ENCODE measurements at places on chromosomes 2 and 18.

GRCh38 chr18:25985707-25986394, 104.6 kb downstream of the SS18 start:
- DNase-seq = no peak

- DNase-seq = no peak
Measured at GRCh38 chr2:117086943-117087250, 727.6 kb upstream of the DDX18 start.

GRCh38 chr2:3433776-3434400, 54.4 kb downstream of the TRAPPC12 start:
- DNase-seq = no peak

GRCh38 chr2:20079546-20080115, 28.2 kb upstream of the LAPTM4A start:
- DNase-seq = no peak

GRCh38 chr2:158049129-158049855, 52.4 kb upstream of the UPP2 start:
- DNase-seq = no peak

DNA sequence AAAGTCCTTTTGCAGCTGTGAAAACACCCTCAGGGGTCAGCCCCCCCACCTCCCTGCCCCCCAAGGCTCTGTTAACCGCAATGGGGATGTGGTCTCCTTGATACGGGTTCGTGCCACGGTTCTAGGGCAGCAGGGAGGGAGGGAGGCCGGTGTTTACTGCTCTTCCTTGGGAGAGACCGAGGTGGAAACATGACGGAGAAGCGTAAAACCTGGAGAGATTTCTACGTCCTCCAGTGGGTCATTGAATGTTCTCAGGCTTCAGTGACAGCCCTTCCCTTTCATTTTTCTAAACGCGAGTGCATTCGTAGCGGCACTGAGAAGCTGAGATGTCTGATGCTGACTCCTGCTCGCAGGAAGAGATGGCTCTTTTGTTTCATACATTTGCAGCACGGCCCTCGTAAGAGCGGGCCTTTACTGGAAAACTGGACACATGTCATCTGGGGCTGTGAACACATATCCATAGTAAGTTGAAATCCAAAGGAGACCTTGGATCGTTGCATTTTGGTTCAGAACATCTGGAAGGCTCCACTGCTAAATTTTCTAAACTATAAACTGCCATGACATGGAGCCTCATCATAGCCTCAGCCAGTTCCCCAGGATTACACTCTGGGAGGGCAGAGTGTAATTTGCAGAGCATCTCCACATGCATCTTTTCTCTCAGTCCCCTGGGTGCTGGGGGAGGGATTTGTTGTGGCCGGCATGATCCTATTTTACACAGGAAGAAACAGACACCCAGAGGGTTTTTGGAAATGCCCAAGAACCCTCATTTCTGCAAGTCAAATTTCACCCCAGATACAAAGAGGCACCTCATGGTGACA, 40.6 kb upstream of the HDAC4 start:
- DNase-seq = no peak

- no peak for DNase-seq
Measured at GRCh38 chr2:95270541-95271081, 3.6 kb upstream of the PROM2 start.

DNA sequence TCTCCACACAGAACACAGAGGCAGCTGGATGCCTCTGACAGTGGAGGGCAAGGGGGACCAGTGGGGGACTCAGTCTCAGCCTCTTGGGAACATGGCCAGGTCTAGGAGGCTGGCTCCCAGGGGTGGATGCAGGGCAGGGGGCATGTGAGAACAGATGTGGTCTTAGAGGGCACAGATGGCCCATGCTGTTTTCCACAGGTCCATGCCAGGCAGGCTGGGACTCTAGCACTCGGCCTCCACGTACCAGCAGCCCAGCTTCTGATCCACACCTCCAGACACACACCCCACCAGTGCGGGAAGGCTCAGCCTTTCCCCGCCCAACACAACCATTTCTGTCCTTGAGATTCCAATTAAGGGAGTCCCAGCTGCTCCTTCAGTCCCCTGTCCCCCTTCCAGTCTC, 42.4 kb downstream of the TNS1 start:
- no peak for DNase-seq

- no peak for DNase-seq
Measured at GRCh38 chr2:219571311-219572236, at the start of gene OBSL1. TSS of gene OBSL1 (minus strand) at chr2:219571539. CDS start at chr2:219571232, 307 bp downstream.

Measured in SIG-M5 (cell line).